ENCODE measurements at places on chromosomes 6 and 20. TPM values are rescaled to one million over a fixed set of nuclear protein-coding genes. Genes with fewer than 3 reads are reported as not detected.

The PDYN gene
- not detected for polyA plus RNA-seq

The DPPA5 gene
- polyA plus RNA-seq = not detected

The C4B gene
- 3.2 TPM for polyA plus RNA-seq

The MAN1A1 gene
- 10.8 TPM for polyA plus RNA-seq

The BPIFA1 gene
- not detected for polyA plus RNA-seq

The GMNN gene
- 35.7 TPM for polyA plus RNA-seq

The STMN3 gene
- polyA plus RNA-seq = 6.6 TPM

The FAM217A gene
- polyA plus RNA-seq = not detected

The TUBB2B gene
- polyA plus RNA-seq = 2.3 TPM

The MOG gene
- not detected for polyA plus RNA-seq

The ADGRB3 gene
- 0.60 TPM for polyA plus RNA-seq

The AGPAT4 gene
- polyA plus RNA-seq = 0.23 TPM

The HLA-DOB gene
- 1.6 TPM for polyA plus RNA-seq

The C20orf141 gene
- polyA plus RNA-seq = 0.15 TPM

The PPP1R14C gene
- polyA plus RNA-seq = 37.0 TPM

The RAET1L gene
- not detected for polyA plus RNA-seq

The LY6G6C gene
- 1.2 TPM for polyA plus RNA-seq

The FAM135A gene
- polyA plus RNA-seq = 21.6 TPM

The PACSIN1 gene
- 0.89 TPM for polyA plus RNA-seq

Data from sigmoid colon (tissue), 7 donors.